ENCODE measurements at places on chromosomes 2 and 18. TPM values are rescaled to one million over a fixed set of nuclear protein-coding genes. Genes with fewer than 3 reads are reported as not detected.

GRCh38 chr2:169579044-169579443 is 5.1 kb upstream of the PPIG start:
- no peak overlapping the region for H3K27ac ChIP-seq
- H3K4me3 ChIP-seq, result no peak overlapping the region
- H3K36me3 ChIP-seq, result peaks cover 13% of the 10 kb centered on the region
- H3K27me3 ChIP-seq, result no peaks in the 10 kb centered on the region
- H3K4me1 ChIP-seq, result peaks cover 7% of the 10 kb centered on the region

GRCh38 chr2:137523931-137524330 is 440.3 kb upstream of the HNMT start:
- DNase-seq, result no peak
- no peak overlapping the region for H3K27ac ChIP-seq
- H3K36me3 ChIP-seq, result no peaks in the 10 kb centered on the region
- no peaks in the 10 kb centered on the region for H3K4me1 ChIP-seq

DNA sequence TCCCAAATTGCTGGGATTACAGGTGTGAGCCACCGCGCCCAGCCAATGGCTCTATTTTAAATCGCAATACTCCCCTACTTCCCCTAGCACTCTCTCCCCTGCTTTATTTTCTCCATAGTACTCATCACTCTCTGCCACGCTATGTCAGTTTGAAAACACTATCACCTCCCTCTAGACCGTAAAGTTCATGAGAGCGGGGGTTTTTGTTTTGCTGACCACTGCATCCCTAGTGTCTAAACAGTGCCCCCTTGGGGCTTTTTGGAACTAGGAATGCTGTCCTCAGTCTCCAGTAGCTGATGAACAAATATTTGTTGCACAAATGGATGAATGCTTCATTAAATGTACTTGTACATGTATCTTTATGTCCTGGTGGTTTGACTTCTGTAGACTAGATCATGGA is 44.1 kb downstream of the ATOH8 start:
- DNase-seq, result peak; percentile 10
- peaks cover 9% of the 10 kb centered on the region for H3K36me3 ChIP-seq
- no peak overlapping the region for H3K4me3 ChIP-seq

Gene SLC9A2
- not detected for total RNA-seq

Gene LHCGR
- total RNA-seq, result not detected

Gene TXNDC9
- 44.2 TPM for total RNA-seq

DNA sequence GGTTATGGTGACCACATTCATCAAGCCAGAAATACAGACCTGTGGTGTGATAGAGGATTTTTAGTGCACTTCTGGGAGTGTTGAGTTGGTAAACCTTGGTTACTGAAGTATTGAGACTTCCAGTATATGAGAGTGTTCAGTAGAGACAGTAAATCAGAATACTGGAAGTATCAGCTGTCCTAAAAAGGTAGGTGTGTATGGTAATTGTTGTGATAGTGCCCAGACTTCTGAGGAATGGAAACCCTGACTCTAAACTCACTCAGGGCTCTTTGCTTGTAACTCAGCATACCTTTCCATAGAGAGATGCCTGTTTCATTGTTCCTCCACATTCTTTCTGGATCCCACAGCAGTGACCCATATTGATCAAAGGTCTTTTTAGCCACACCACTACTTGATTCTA is 217.1 kb downstream of the SETBP1 start:
- no peaks in the 10 kb centered on the region for H3K36me3 ChIP-seq
- H3K27me3 ChIP-seq, result no peaks in the 10 kb centered on the region
- no peak overlapping the region for H3K27ac ChIP-seq
- H3K4me3 ChIP-seq, result no peak overlapping the region
- no peaks in the 10 kb centered on the region for H3K4me1 ChIP-seq
- no peak for DNase-seq

- no peak overlapping the region for H3K4me3 ChIP-seq
- H3K4me1 ChIP-seq, result no peaks in the 10 kb centered on the region
- H3K27me3 ChIP-seq, result peaks cover 15% of the 10 kb centered on the region
- H3K27ac ChIP-seq, result no peak overlapping the region
Observed at GRCh38 chr2:8365331-8365910, 316.4 kb upstream of the ID2 start.

DNA sequence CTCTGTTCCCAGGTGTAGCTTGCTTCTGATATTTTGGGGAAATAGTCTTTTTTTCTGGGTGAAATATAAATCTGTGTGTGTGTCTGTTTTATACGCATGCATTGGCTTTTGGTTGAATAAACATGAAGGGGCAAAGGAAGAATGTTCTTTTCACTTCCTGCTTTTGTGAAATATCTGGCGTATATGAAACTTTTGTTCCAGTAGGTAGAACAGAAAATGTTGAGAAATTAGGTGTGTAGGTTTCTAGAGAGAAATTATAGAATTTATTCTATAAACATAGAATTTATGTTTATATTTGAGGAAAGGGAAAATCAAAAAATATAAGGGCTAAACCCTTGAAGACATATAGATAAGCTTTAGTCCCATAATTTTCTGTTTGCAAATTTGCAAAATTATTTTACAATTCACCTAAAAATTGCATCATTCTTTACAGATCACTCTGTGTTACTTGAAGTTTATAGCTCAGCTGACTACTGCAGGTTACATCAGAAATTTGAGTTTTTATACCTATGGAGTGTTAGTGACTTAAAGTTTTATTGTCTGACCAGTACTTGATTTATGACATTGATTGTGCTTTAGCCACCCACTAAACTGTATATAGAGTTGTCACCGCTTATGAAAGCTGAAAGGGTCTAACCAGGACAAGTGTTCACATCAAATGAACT is 116.1 kb downstream of the FAM117B start:
- H3K36me3 ChIP-seq, result no peaks in the 10 kb centered on the region
- no peaks in the 10 kb centered on the region for H3K4me1 ChIP-seq

DNA sequence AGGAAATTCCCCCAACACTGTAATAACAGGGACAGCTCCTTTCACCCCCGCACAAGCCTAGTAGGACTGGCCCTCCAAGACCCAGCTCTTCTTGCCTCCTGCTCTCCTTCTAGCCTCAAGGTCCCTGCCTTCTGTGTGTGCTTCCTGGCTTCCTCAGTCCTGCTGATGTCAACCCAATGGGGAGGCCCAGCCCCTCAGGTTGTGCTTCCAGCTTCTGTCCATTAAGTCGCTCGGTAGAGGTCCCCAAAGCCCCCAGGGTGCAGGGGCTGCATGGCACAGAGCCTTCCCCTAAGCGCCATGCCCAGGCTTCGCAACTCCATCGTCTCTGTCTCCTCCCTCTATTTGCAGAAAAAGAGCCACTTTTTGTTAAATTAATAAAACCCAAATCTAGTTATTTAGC is 39.0 kb downstream of the BOK start:
- DNase-seq, result no peak
- peaks cover 14% of the 10 kb centered on the region for H3K4me1 ChIP-seq
- no peaks in the 10 kb centered on the region for H3K27me3 ChIP-seq
- peaks cover 26% of the 10 kb centered on the region for H3K36me3 ChIP-seq
- no peak overlapping the region for H3K4me3 ChIP-seq

Gene MYO5B
- not detected for total RNA-seq

Gene RAB17
- total RNA-seq, result not detected

DNA sequence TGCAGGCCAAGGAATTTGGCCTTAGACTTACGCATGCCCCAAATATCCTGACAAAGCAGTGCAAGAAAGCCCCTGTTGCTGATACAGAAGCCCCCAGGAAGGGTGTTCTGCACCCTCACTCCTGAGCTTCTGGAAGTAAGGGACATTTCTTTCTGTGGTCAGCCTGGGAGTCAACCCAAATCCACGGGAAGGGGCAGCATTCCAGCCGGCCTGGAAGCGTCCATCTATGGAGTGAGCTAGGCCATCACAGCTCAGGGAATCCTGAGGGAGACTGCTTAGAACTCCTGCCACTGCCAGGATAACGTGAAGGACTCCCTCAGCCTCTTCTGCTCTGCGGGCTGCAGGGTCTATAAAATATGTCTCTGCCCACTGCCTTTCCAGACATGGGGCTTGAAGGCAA is 173.9 kb downstream of the ANAPC1 start:
- no peak for DNase-seq
- H3K4me1 ChIP-seq, result peaks cover 11% of the 10 kb centered on the region
- H3K27me3 ChIP-seq, result peaks cover 43% of the 10 kb centered on the region
- H3K36me3 ChIP-seq, result peaks cover 16% of the 10 kb centered on the region
- H3K27ac ChIP-seq, result no peak overlapping the region

Gene INHBB
- 1.3 TPM for total RNA-seq

GRCh38 chr2:95353055-95353575 is 49.4 kb upstream of the FAHD2A start:
- H3K4me3 ChIP-seq, result no peak overlapping the region
- no peak overlapping the region for H3K27ac ChIP-seq
- H3K27me3 ChIP-seq, result peaks cover 16% of the 10 kb centered on the region
- H3K36me3 ChIP-seq, result no peaks in the 10 kb centered on the region

Gene CYRIA
- total RNA-seq, result not detected

Gene SMAD2
- total RNA-seq, result 104 TPM

- no peaks in the 10 kb centered on the region for H3K36me3 ChIP-seq
- no peaks in the 10 kb centered on the region for H3K4me1 ChIP-seq
- H3K27ac ChIP-seq, result no peak overlapping the region
- no peak overlapping the region for H3K4me3 ChIP-seq
- DNase-seq, result no peak
Observed at GRCh38 chr2:66318009-66318561, 116.8 kb upstream of the MEIS1 start.

DNA sequence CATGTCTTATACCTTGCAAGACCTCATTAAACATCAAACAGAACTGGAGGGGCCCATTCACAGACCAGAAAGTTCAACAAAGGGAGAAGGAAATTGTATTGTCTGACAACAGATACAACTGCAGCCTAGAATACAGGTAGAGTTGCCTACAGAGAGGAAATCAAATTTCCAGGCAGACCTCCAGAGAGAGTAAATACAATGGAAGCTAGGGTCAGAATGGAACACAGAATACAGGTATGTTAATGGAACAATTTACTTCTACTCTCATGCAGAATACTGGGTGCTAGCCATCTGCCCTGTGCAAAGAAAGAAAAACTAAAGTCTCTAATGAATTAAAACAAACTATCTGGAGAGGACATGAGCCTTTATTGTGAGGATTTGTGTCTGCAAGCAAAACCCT is 31.6 kb upstream of the ALK start:
- no peaks in the 10 kb centered on the region for H3K27me3 ChIP-seq
- no peak overlapping the region for H3K4me3 ChIP-seq
- H3K4me1 ChIP-seq, result no peaks in the 10 kb centered on the region
- H3K27ac ChIP-seq, result no peak overlapping the region

- no peak overlapping the region for H3K27ac ChIP-seq
- H3K4me3 ChIP-seq, result no peak overlapping the region
- no peaks in the 10 kb centered on the region for H3K27me3 ChIP-seq
- H3K4me1 ChIP-seq, result no peaks in the 10 kb centered on the region
Observed at GRCh38 chr2:186927867-186928191, 78.9 kb upstream of the ZSWIM2 start.

DNA sequence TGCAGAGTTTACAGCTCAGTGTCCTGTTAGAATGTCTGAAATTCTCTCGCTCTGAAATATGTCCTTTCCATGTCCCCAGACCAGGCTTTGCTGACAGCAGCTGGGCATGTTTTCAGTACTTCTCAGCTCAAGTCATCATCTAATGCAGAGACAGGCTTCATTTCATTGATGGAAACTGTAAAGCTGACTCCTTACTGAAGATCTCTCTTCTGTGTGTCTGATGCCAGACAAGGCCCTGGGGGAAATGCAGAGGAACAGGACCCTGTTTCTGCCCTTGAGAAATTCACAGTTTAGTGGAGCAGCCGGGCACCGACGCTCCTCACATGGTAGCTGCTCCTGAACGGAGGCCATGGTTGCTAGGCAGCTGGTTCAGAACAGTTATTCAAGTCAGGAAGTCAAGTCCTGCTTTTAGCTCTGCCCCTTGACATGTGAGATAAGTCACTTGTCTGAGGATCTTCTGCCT is 24.6 kb upstream of the FZD7 start:
- no peak overlapping the region for H3K27ac ChIP-seq
- no peak overlapping the region for H3K4me3 ChIP-seq
- H3K4me1 ChIP-seq, result peaks cover 11% of the 10 kb centered on the region
- H3K27me3 ChIP-seq, result peaks cover 3% of the 10 kb centered on the region

Gene GRB14
- total RNA-seq, result not detected

Gene PIEZO2
- not detected for total RNA-seq

Gene RUFY4
- total RNA-seq, result not detected

Gene C2orf15
- total RNA-seq, result not detected

- H3K4me3 ChIP-seq, result no peak overlapping the region
- DNase-seq, result no peak
- no peak overlapping the region for H3K27ac ChIP-seq
- no peaks in the 10 kb centered on the region for H3K4me1 ChIP-seq
- peaks cover 10% of the 10 kb centered on the region for H3K27me3 ChIP-seq
Observed at GRCh38 chr2:148802448-148803220, 72.4 kb upstream of the KIF5C start.

GRCh38 chr18:46736736-46737135 is 20.1 kb downstream of the ST8SIA5 start:
- H3K4me1 ChIP-seq, result no peaks in the 10 kb centered on the region
- no peak overlapping the region for H3K4me3 ChIP-seq
- no peak overlapping the region for H3K27ac ChIP-seq

DNA sequence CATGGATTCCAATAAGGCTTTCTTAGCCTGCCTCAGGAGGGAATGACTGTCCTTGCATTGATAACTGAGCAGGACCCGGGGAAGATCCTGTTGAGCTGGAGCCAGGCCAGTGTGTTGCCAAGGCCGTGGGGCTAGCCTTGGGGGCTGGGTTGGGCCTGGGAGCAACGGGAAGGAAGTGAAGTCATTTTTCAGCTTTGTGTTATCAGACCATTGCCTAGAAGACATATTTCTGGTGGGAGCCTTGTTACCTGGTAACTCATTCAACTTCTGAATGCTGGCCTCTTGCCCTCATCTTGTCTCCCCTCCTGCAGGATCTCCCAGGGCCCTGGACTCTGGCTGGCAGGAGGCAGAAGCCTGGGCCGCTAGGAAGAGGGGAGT is 92.7 kb upstream of the MGAT5 start:
- H3K4me1 ChIP-seq, result peaks cover 18% of the 10 kb centered on the region
- peaks cover 9% of the 10 kb centered on the region for H3K36me3 ChIP-seq
- H3K27ac ChIP-seq, result no peak overlapping the region
- no peaks in the 10 kb centered on the region for H3K27me3 ChIP-seq
- H3K4me3 ChIP-seq, result no peak overlapping the region

DNA sequence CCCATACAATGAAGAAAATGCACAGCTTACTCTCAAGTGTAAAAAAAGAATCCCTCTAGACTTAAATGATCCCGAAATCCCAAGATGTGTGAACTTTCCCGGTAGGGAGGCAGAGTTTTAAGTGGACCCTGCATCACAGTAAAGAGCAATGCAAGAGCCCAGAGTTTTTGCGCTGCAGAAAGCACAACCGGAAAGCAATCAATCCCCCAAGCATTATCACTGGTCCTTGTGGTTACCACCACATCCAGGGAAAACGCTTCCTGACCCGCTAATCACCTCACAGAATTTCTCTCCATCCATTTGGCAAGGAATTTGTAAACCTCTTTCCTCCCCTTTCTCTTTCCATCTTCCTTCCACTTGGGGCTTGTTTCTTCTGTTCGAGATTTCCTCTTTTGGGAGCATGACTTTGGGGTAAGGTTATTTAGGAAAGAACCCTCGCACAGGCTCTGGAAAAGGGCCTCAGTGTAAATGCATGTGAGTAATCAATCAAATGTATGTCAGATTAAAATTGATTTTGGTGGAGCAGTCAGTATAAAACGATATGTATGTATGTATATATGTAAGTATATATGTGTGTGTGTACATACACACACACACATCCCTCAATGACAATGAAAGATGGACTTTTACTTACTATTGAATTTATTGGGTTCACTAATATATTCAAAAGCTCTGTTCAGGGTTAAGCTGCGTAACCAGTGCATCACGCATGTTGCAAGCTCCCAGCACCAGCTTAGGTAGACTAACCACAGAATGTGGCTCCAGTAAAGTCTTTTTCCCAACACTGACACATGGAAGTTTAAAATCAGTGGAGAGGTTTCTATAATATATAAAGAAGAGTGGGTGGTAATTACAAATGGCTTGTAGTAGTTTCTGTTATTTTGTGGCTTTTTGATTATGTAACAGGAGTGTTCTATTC is 1.6 kb downstream of the PLCL1 start:
- H3K36me3 ChIP-seq, result no peaks in the 10 kb centered on the region
- H3K4me3 ChIP-seq, result peak overlapping the region; percentile 77
- H3K4me1 ChIP-seq, result peaks cover 8% of the 10 kb centered on the region
- H3K27me3 ChIP-seq, result peaks cover 19% of the 10 kb centered on the region
- H3K27ac ChIP-seq, result no peak overlapping the region

Data from HFFc6 (cell line).